ENCODE measurements at places on chromosomes 16 and 17.

DNA sequence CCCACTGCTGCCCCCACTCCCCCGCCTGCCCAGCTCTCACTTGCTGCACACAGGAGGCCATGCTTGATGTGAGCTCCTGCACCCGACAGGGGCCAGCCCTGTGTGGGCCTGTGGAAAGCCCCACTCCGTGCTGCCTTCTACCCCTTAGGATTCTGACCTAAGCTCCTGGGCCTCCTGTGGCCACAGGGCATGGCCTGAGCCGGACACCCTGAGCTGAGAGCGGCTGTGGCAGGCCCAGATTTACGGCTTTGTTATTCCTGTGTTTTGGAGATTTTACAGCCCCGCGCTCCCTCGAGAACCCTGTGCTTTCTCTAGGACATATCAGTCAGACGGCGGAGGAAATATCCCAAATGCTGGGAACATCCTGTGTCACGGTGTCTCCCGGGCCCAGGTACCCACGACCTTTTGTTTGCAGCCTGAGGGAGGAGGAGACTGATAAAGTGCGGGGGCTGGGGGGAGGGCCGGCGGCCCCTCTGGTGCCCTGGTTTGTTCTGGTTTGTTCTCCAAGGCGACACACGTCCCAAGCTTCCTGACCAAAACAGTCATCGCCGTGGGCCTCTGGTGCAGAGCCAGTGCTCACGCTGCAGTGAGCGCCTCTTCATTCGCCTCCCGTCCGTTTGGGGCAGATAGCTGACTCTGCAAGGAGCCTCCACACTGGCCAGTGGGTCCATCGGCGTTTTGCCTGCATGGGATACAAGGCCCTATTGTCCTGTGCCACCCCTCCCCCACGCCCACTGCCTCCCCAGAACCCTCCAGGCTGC lies 363.4 kb downstream of the C16orf95 start:
- DNase-seq = no peak

DNA sequence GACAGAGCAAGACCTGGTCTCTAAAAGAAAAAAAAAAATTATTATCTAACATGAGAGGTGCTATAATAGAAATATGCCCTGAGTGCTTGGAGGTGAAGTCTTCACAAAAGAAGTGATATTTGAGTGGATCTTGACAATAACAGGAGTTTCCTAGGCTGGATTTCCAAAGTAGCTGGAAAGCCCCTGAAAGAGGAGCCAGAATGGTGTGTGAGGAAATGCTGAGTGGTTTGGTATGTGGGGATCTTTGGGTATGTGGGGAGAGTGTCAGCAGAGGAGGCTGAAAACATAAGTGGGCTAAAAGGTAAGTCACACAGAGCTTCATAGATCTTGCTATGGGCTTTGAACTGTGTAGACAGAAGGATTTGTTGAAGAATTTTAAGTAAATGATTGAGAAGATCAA lies 100.1 kb downstream of the YPEL2 start:
- DNase-seq = no peak

DNA sequence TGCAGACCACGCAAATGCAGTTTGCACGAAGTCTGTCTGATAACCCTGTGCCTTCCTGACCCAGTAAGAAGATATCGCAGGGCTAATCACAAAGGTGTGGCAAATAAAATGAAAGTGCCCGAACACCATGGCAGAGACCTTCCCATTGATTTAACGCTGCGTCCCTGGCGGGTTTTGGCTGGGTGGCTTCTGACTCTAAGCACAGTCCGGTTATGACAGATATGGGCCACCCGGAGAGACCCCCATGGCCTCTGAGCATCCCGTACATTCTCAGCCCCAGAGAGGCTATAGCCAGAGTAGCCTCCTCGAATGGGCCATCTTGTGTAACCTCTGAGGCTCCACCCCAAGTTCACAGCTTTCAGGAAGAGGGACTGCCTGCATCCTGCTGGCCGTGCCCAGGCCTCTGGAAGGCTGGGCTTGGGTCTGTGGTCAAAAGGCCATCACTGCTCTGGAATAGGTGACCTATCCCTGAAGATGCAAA lies 5.5 kb downstream of the FOXC2 start:
- no peak for DNase-seq

DNA sequence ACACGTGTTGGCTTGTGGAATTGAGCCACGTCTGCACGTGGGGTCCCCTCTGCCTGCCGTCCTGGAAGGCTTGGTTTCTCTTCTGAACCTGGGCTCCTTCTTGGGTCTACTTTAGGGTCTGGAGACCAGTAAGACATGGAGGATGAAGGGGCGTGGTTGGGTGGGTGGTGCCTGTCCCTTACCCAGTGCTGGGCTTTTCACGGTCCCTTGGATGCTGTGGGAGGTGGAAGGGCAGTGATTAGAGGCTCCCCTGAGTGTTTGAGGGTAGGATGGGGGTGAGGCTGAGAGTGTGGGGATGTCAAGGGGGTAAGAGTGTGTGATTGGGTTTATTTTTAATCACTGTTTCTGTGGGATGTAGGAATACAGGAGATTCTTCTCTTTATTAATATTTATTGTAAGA lies 38.3 kb downstream of the MGAT5B start:
- no peak for DNase-seq

DNA sequence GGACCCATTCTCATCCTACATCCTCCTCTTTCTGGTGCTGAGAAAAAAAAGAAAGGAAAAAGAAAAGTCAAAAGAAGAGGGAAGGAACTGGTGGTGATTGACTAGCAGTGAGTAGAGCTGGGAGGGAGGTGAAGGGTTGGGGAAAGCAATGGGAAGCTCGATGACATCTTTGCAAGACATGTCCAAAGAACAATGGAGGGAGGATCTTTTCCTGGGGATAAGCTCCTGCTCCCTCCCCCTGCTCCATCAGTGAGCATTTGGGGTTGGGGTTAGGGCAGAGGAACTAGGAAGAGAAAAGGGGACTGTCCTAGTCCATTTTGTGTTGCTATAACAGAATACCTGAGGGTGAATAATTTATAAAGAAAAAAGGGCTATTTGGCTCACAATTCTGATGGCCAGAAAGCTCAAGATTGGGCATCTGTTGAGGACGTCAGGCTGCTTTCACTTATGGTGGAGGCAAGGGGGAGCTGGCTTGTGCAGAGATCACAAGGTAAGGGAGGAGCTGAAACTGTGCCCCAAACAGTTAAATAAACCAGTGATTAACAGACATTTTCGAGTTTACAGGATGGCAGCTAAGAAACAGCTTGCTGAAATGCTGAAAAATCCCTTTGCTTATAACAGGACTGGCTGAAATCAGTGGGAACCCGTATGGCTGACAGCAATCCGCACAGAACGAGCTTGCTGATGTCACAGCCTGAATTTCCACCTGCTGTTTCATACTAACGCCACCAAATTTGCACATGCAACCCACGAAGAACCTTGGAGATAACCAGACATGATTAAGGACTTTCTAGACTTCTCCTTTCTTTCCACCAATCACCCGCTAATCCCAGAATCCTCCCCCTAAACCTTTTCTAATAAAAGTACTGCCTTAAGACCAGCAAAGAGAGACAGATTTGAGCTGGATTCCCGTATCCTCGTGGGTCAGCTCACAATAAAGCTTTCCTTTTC lies 1.6 kb upstream of the ODF4 start:
- DNase-seq = no peak

- DNase-seq = no peak
These were observed 84.8 kb downstream of the MAP2K6 start for GRCh38 chr17:69499318-69499717.
